ENCODE measurements at places on chromosomes 1 and 21.
A peak's percentile ranks its signal among the peaks of the same experiment; 100 is the strongest.

DNA sequence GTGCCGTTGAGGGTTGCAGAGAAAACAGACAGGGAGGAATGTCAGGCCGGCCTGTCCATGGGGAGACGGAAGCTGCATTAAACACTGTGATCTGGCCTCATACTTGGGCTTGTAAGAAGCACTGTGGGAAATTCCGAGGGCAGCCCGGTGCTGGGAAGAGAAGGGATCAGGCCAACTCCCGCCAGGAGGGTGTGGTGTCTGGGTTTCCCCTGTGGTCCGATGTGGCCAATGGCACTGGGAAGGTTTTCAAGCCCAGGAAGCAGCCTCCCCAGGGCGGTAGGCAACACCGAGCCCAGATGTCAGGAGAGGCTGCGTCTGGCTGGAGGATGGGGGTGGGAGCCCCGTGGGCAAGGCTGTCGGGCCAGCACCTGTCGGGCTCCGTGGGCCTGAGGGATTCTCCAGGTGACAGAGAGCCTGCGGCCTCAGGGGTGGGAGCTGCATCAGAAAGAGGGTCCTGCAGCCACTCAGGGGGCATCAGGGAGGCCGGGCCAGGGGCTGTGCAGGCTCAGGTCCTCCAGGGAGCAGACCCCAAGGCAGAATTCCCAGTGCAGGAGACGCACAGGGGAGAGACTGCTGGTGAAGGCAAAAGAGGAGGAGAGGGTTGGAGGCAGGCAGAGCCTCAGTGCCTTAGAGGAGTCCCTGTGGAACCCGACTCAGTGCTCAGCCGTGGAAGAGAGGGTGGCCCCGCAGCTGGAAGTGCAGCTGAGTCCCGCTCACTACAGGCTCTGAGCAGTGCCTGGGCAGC is 8.4 kb downstream of the UBASH3A start:
- no peak for DNase-seq

GRCh38 chr1:32998997-32999396 is 34.4 kb upstream of the RNF19B start:
- no peak for DNase-seq

GRCh38 chr1:244865820-244866219 is 1.5 kb upstream of the HNRNPU start:
- DNase-seq, result no peak

DNA sequence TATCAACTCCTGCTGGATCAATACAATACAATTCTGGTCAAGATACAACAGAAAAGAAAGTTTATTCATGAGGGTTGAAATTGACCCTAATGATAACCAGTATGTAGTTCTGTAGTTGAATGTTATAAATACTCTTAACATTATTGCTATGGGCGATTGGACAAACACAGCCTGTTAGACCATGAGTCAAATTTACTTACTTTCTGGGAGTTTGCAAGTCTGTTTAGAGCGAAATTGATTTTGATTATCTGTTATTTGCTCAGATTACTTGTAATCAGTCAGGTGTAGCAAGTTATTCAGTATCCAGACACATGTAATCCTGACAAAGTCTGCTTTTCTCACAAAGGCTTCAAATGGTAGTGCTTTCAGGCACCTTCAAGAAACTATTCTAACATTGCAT is 216.6 kb upstream of the B3GALT2 start:
- no peak for DNase-seq

- no peak for DNase-seq
These were observed 65.6 kb upstream of the DMRTA2 start for GRCh38 chr1:50488876-50489275.

GRCh38 chr1:70071601-70072000 is 133.8 kb downstream of the LRRC40 start:
- DNase-seq, result no peak

DNA sequence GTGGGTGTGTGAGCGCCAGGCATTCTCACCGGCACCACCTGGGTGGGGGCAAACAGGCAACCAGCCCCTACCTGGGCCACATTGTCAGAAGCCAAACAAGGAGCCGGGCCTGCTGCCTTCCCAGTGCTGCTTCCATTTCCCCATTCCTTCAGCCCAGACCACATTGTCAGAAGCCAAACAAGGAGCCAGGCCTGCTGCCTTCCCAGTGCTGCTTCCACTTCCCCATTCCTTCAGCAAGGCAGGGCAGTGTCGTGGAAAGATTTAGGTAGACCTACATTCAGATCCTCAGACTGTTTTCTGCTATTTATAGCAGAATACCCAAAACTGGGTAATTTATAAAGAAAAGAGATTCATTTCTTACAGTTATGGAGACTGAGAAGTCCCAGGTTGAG is 47.0 kb upstream of the EFHD2 start:
- DNase-seq, result no peak

- DNase-seq, result no peak
These were observed 19.6 kb upstream of the TACSTD2 start for GRCh38 chr1:58596631-58597052.

GRCh38 chr1:187763976-187764375 is 935.2 kb downstream of the PLA2G4A start:
- DNase-seq, result no peak

GRCh38 chr1:30400507-30400906 is 322.9 kb downstream of the MATN1 start:
- no peak for DNase-seq

- no peak for DNase-seq
These were observed 2.7 kb upstream of the DMAP1 start for GRCh38 chr1:44210595-44210994.

DNA sequence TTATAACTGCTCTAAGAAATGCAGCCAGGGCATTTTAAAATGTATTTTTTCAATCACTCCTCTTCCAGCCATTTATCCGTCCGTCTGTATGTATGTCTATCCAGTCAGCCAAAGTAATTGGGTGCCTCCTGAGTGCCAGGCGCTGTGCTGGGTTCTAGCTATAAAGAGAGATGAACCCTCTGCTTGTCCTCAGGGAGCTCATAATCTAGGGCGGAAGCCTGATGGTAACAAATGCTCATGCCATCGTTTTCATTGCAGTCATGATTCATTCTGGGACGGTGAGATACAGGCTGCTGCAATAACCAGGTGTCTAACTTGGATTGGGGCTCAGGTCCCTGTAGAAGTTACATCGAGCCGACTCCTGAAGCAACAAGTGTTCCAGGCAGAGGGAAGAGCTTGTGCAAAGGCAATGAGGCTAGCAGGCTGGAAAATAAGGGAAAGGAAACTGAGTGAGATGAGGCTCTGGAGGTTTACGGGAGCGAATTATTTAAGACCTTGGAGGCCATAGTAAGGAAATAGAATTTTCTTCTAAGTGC is 11.6 kb downstream of the IFI6 start:
- peak; percentile 45 for DNase-seq

DNA sequence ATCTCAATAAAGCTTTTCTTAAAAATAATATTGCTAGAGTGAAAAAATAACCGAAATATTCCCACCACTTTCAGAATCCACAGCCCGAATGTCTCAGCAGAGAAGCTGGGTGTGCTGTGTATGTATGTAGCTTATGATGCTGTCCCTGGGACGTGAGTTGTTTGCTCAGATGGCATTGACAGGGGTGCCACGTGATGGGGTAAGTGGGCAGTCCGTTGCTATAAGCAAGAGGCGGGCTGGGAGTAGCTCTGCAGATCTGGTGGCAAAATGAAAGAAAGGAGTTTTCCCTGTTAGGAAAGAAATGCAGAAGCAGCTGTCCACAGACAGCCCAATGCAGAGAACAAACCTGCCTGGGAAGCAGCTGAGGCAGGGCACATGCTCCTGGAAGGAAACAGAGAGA is 3.8 kb upstream of the FAM20B start:
- no peak for DNase-seq

- no peak for DNase-seq
These were observed 252.4 kb upstream of the DUSP10 start for GRCh38 chr1:221994274-221994698.

- DNase-seq, result no peak
These were observed 115.9 kb downstream of the TM2D1 start for GRCh38 chr1:61609040-61609439.

GRCh38 chr1:234309598-234310459 is 63.4 kb upstream of the COA6 start:
- DNase-seq, result peak; percentile 60

DNA sequence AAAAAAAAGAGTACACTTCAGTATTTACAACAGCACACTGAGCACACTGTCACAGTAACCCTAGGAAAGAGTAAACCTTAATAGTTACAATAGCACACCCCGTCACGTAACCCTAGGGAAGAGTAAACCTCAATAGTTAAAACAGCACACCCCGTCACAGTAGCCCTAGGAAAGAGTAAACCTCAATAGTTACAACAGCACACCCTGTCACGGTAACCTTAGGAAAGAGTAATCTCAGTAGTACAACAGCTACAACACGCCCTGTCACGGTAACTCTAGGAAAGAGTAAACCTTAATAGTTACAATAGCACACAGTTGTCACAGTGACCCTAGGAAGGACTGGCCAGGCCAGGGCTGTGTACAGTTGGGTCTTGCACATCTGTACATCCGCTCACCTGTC is 3.0 kb downstream of the CDK11A start:
- no peak for DNase-seq

DNA sequence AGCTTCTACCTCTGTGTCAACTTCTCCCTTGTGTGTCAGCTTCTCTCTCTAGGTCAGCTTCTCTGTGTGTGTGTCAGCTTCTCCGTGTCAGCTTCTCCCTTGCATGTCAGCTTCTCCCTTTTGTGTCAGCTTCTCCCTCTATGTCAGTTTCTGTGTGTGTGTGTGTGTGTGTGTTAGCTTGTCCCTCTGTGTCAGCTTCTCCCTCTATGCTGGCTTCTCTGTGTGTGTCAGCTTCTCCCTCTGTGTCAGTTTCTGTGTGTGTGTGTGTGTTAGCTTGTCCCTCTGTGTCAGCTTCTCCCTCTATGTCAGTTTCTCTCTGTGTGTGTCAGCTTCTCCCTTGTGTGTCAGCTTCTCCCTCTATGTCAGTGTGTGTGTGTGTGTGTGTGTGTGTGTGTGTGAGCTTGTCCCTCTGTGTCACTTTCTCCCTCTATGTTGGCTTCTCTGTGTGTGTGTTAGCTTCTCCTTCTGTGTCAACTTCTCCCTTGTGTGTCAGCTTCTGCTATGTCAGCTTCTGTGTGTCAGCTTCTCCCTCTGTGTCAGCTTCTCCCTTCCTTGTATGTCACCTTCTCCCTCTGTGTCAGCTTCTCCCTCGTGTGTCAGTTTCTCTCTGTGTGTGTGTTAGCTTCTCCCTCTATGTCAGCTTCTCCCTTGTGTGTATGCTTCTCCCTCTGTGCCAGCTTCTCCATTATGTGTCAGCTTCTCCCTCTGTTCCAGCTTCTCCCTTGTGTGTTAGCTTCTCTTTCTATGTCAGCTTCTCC is 6.3 kb upstream of the UBXN10 start:
- no peak for DNase-seq

DNA sequence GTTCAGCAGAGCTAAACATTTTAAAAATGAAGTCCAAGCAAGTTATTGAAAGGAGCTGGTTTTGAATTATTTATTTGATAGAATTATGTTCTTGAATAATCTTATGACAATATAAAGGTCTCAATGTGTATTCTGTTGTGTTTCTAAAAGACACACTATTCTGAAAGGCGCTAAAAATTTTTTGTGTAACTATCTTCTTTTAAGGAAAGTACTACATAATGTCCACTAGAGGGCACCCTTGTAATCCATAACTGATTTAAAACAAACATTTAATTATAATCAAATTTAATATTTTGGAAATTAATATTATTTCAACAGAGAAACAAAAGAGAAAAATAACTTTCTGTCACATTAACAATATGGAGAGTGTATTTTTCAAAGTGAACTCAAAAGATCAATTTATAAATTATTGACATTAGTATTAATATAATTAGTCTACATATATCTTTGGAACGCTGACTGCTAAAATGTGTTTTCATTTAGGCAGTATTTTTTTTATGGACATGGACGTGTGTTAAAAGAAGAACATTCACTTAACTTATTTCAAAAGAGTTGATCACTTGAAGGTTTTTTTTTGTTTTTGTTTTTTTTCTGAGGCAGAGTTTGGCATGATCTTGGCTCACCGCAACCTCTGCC is 248.4 kb downstream of the DENND1B start:
- DNase-seq, result peak; percentile 26

DNA sequence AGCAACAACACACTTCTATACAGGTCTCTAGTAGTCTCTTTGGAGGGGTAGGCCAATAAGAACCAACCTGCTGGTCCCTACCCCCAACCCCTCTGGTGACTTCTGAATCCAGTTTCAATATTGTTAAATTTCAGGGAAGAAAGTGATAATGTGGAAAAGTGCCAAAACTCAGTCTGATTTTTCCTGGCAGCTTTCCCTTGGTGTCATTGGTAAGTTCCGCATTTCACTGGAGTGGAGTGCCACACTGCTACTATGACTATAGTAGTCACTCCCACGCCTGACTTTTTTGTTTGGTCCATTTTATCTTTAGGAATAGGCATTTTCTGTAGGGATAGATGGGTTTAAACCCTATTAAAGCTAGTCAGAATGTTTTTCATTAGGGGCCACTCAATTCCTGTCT is 5.7 kb upstream of the ARID1A start:
- no peak for DNase-seq

GRCh38 chr1:218415726-218416125 is 70.6 kb downstream of the TGFB2 start:
- no peak for DNase-seq

DNA sequence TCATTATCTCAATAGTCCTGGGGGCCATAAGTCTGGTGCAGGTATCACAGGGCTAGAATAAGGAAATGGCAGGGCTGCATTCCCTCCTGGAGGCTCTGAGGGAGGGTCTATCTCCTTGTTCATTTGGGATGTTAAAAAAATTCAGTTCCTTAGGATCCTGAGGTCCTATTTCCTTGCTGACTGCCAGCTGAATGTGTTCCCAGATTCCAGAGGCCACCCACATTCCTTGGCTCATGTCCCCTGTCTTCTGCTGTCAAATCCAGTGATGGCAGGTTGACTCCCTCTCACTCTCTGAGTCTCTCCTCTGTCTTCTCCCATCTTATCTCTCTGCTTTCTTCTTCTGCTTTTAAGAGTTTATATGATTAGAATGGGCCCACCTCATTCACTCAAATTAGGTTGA is 400.6 kb downstream of the PTPRU start:
- DNase-seq, result no peak

DNA sequence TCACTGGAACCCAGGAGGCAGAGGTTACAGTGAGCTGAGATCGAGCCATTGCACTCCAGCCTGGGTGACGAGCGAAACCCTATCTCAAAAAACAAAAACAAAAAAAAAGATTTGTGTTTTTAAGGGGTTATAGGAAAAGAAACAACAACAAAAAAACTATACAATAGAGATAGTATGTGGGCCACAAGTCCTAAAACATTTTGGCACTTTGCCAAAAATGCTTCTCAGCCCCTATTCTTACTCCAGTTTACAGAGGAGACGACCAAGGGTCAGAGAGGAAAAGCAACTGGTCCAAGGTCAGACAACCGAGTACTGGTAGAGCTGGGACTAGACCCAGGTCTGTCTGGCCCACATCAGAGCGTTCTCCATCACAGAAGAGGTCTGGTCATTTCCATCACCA is 3.0 kb downstream of the FBXO44 start:
- no peak for DNase-seq

GRCh38 chr1:227994632-227995300 is 12.0 kb upstream of the WNT3A start:
- no peak for DNase-seq

GRCh38 chr1:85847356-85847755 is 139.1 kb upstream of the ZNHIT6 start:
- DNase-seq, result no peak
